NCI-H1092 treated with DMSO at 0.1 percent for 48 hours (cell line): ENCODE measurements at places on chromosomes 16 and 17.

DNA sequence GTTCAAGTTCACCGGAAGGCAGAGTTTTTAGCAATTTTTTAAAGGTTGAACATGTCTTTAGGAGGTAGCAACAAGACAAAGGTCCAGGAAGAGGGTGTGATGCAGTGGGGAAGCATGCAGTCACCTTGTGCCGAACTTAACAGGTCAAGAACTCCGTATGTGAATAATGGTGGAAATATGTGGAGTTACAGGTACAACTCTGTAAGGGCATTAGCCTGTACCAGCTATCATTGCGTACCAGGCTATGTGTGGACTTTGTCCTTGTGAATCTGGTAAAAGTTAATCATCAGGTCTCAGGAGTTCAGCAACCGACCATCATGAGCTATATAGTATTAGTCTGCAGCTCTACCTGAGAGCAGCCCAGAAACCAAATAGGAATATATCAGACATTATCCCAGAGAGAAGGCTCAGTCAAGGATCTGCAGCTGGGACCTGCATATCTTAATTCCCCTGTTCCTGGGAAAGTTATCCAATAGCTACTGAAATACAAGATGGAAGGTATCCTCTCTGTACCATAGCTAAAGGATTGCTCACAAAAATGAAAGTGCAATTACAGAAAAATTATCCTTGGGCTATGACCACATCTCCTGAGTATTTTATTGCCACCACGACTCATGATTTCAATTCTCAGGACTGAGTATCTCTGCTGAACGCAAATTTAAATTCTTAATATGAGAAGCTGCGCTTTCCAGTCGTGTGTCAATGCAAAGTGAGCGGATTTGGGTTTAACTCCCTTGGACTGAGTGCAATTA lies 469.3 kb downstream of the CDH13 start:
- DNase-seq, result no peak

- no peak for DNase-seq
Measured at GRCh38 chr17:76314392-76315227, 6.5 kb upstream of the QRICH2 start.

GRCh38 chr17:2723505-2723996 lies 12.0 kb upstream of the CLUH start:
- no peak for DNase-seq

DNA sequence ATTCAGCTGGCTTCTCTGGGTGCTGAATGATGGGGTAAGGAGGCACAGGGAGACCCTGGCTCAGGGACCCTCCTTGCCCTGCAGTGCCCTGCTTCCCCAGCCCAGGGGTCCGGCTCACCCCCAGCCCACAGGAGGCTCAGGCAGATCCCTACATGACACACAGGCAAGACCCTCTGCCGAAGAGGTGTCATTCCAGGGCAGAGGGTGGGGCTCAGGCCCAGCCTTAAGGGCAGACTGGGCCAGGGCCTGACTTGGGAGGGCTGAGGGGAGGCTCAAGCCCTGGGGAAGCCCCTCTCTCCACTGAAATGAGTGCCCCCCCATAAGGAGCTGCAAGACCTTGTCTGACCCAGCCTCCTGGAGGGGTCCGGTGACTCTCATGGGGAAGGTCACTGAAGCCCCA lies 30.3 kb upstream of the KSR1 start:
- no peak for DNase-seq

DNA sequence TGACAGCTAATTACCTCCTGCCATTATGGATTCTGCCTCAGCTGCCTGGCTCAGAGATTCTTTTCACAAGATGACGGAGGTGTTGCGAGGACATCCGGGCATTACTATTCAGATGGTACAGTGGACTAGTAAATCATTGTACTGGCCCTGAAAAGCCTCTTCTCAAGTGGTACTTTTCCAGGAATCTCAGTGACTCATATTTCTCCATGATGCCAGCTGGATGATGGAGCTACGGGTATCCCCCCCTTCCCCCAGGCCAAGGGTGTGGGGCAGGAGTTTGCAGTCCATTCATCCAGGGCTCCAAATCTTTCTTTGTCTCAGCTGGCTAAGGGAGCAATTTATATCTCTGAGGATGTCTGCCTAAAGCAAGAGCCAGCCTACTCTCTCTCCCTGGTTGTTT lies 107.7 kb upstream of the GPR139 start:
- DNase-seq, result peak; percentile 75

DNA sequence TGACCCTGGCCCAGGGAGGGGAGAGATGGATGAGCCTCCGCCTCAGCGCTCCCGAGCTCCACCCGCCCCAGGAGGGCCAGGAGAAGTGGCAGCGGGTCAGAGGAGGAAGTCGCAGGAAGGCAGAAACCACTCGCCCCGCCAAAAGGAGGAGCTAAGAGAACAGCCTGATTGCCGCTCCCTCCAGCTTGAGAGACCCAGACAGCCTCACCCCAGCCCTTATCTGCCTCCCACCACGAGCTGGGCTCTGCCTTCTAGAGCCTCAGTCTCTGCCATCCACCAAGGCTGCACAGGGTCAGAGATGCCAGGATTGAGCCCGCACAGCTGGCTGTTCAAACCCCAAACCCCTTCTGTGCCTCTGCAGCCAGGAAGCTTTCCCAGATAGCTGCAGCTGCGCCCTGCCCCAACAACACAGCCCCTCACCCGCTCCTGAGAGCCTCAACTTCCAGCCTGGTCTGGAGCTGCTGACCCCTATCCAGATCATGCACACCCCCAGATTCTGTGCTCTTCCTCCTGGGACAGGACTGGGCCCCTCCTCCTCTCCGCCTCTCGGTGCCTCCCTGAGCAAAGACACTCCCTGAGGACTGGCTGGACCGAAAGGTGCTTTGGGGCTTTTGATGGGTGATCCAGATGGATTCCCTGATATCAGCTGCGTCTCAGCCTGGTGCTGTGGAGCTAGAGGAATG lies 1.0 kb upstream of the ATP2A3 start:
- DNase-seq, result peak; percentile 70

DNA sequence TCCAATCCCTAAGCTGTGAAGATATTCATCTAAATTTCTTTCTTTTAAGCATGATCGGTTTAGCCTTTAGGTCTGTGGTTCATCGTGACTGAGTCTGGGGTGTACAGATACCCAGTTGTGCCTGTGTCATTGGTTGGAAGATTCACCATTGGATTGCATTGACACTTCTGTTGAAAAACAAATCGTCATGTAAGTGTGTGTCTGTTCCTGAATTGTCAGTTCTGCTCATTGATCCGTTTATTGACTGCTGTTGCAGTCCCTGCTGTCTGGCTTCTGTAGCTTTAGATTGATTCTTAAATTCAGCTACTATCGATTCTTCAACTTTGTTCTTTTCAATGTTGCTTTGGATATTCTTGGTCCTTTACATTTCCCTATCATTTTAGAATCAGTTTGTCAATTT lies 21.0 kb upstream of the ZNF469 start:
- DNase-seq, result no peak

DNA sequence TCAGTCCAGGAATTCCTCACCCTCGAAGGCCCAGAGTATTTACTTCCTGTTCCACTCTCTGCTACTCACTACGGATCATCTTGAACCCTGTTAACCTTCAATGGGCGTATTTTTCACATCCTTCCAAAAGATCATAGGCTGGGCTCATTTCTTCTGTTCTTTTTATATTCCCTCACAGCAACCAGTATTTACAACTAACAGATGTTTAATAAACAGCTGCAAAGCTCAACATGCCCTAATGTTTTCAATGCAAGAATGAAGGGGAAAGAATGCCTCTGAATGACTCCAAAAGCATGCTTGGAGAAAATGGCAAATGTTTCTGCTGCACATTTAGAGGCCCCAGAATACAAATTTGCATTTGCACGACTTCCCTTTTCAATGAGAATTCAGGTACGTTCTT lies 174.9 kb downstream of the ZFHX3 start:
- no peak for DNase-seq

DNA sequence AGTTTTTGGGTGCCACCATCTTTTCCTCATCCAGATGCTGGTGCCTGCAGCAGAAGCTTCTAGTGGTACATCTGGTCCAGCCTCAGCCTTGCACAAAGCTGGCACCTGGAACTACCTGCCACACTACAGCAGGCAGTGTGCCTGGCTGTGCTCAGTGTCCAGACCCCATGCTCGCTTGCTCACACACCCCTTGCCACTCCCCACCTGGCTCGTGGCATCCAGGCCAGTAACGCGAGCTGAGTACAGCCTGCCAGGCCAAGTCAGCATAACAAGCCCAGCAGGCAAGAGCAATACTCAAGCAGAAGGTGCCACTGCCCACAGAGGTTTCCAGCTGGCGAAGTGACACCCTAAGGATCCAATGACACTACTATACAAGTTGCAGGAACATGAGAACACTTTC lies 29.7 kb upstream of the KIF2B start:
- no peak for DNase-seq

GRCh38 chr16:85613604-85614337 lies 649 bp downstream of the GSE1 start:
- peak; percentile 49 for DNase-seq

DNA sequence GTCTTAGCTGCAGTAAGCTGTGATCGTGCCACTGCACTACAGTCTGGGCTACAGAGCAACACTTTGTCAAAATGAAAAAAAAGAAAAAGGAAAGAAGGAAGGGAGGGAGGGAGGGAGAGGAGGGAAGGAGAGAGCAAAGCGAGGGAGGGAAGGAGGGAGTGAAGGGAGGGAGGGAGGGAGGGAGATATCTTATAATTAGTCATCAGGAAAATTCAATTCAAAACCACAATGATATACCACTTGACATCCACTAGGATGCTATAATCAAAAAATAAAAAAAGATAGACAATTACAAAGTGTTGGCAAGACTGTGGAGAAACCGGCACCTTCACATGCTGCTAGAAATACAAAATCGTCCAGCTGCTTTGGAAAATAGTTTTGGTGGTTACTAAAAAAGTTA lies 93.8 kb downstream of the CDC27 start:
- DNase-seq, result no peak

DNA sequence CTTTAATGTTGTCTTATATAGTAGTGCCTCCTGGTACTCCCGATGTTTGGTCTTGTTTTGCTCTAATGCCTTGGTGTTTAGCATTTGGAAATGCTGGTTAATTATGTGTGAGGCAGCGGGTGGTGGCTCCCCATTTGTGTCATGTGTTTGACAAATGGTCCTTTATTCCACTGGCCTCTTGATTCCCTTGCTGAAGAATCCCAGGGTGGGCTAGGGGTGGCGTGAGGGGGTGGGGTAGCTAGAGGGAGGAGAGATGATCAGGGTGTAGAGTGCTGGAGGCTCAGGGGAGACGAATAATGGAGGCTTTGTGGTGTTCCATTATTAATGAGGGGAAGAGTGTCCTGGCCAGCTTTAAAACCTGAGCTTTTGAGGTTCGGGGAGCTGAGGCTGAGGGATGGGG lies 5.4 kb downstream of the DYNLL2 start:
- no peak for DNase-seq

DNA sequence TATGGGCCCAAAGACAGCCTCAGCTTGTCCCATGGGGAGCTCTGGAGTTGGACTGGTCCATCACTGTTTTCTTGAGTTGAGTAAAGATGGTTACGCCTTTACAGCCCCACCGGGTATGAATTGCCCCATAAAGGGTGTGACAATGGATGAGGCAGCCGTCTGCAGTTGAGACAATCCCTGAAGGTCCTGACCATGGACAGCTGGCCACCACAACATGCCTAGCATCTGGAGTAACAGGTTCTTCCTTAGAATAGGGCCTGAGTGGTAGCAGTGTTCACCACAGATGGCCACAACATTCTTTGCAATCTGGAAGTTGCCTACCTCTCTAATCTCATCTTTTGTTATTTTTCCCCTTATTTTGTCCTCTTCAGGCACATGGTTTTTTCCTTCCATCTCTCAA lies 51.5 kb upstream of the HS3ST2 start:
- DNase-seq, result no peak

DNA sequence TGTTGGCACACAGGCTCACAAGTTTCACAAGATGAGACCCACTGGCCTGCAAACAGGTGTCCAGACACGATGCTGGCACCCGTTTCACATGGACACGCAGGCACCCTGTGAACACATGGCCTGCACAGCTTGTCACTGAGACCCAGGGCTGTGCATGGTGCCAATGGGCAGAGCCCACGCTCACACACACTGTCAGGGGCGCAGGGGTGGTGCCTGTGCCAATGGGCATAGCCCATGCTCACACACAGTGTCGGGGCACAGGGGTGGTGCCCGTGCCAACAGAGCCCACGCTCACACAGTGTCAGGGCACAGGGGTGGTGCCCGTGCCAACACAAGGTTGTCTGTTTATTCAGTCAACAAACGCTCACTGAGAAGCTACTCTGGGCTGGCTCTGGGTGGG lies 29.3 kb downstream of the CTU2 start:
- no peak for DNase-seq

GRCh38 chr16:84720177-84720579 lies 20.4 kb downstream of the USP10 start:
- DNase-seq, result no peak

GRCh38 chr17:73224663-73225305 lies 31.9 kb downstream of the COG1 start:
- no peak for DNase-seq

- DNase-seq, result no peak
Measured at GRCh38 chr17:36493956-36494355, 7.5 kb downstream of the ZNHIT3 start.

GRCh38 chr17:74454197-74455024 lies 12.0 kb upstream of the CD300A start:
- DNase-seq, result peak; percentile 84

DNA sequence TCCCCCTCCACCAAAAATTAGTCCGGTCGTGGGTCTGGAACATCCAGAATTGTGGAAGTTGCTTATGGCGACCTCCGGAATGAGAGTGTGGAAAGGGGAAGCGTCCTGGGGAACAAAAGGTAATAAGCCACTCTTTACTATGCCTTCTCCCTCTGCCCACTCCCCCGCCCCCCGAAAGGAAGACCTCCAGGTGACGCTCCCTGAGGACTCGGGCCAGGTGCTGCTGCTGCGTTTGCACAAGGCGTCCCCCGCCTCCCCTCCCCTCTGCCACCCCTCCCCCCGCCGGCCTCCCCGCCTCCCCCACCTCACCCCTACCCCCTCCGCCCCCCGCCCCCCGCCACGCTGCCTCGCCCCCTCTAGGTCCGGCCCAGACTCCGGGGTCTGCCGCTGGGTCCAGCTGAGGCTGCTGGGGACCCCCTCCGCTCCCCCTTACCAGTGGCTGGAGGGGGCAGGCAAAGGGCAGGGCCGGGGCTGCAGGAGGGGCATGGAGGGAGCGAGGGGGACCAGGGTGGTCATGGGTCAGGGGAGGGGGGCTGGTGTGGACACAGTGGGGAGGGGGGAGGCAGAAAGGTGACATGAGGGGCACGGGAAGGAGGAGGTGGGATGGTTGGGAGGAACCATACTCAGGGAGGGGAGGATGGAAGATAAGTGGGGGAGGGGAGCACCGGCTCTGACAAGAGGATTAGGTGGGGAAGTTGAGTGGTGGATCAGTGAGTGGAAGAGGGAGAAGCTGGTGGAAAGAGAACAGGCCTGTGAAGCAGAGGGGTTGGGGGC lies 23.6 kb downstream of the ALOX12B start:
- no peak for DNase-seq

GRCh38 chr16:52141871-52142270 lies 405.1 kb downstream of the TOX3 start:
- no peak for DNase-seq
